ENCODE measurements at places on chromosomes 16 and 17.
A peak's percentile ranks its signal among the peaks of the same experiment; 100 is the strongest.

- no peak for DNase-seq
Measured at GRCh38 chr17:4386406-4386805, 19.9 kb upstream of the UBE2G1 start.

DNA sequence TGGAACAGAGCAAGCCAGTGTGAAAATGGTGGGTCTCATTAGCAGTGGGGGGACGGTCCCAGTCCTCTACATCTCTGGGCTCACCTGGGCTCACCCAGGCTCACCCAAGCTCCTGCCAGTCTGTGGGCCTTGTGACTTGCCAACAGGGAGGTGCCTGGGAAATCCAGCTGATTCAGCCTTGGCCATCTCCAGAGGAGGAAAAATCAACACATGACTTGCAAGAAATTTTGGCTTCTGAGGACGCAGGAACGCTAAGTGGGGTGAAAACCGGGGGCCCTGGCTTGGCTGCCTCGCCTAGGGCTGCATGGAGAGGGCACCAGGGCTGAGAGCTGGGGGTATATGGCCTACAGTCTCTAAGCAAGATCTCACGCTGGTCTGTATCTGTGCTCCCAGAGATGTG lies 47.7 kb downstream of the VAC14 start:
- no peak for DNase-seq

- peak; percentile 11 for DNase-seq
Measured at GRCh38 chr16:87203060-87203656, 114.0 kb downstream of the C16orf95 start.

GRCh38 chr17:70086516-70086915 lies 11.5 kb downstream of the KCNJ16 start:
- no peak for DNase-seq

Measured in activated T-cell treated with anti-CD3 and anti-CD28 coated beads for 4 hours (primary cell).